ENCODE measurements at places on chromosomes 16 and 17. TPM values are rescaled to one million over a fixed set of nuclear protein-coding genes. Genes with fewer than 3 reads are reported as not detected.

OR1F1 gene
- polyA plus RNA-seq, result not detected

KCNH6 gene
- polyA plus RNA-seq, result 1.2 TPM

PRSS33 gene
- polyA plus RNA-seq, result 0.13 TPM

KRT16 gene
- polyA plus RNA-seq, result not detected

PPY gene
- 0.36 TPM for polyA plus RNA-seq

- no peak for DNase-seq
- H3K4me1 ChIP-seq, result no peaks in the 10 kb centered on the region
- H3K36me3 ChIP-seq, result peaks cover 39% of the 10 kb centered on the region
- no peaks in the 10 kb centered on the region for H3K27me3 ChIP-seq
- H3K27ac ChIP-seq, result no peak overlapping the region
- H3K4me3 ChIP-seq, result no peak overlapping the region
Observed at GRCh38 chr17:7340179-7340578, 3.9 kb downstream of the ACAP1 start.
